ENCODE measurements at places on chromosomes 7 and 10.

DNA sequence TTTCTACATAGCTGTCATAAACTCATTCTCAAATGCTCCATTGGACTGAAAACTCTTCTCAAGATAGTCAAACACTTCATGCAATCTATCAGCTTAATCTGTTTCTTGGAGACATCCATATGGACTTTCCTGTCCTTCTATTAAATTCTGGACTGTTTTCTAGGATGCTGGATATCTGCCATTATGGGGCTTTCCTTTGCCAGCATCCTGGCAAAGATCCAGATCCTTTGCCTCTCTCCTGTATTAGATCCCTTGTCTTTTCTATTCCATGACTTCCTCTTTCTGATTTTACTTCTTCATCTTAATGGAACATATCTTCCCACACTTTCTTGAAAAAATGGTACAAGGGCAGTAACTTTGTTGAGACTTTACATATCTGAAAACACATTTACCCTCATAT lies 35.9 kb upstream of the SKAP2 start:
- no peak overlapping the region for H3K27ac ChIP-seq
- H3K36me3 ChIP-seq: no peaks in the 10 kb centered on the region
- DNase-seq: no peak
- H3K4me1 ChIP-seq: no peaks in the 10 kb centered on the region
- H3K27me3 ChIP-seq: peaks cover 29% of the 10 kb centered on the region
- H3K4me3 ChIP-seq: no peak overlapping the region

DNA sequence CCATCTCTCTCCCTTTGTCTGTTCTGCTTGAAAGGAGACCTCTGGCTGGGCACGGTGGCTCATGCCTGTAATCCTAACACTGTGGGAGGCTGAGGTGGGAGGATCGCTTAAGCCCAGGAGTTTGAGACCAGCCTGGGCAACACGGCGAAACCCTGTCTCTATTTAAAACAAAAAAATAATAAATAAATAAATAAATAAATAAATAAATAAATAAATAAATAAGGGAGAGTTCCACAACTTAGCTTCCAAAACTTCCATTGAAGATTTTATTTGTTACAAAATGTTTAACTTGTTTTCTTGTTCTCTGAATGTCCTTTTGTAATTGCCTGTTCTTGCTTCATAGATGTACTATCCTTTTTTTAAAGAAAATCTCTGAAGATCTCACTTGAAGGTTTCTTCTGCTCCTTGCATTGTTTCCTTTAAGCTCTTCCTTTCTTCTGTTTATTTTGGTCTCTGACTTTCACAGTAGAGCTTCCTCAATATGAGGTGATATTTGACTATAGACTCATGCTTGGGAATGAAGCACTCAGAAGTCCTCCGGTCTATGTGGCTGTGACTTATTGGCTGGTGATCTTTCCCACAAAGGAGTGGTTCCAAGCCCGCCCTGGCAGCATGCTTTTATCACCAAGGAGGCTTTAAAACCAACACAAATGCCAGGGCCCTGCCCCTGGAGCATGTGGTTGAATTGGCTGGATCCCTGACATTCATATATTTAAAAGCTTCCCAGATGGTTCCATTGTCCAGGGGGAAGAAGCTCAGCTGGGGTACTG lies 18.1 kb upstream of the NPTX2 start:
- H3K4me1 ChIP-seq: no peaks in the 10 kb centered on the region
- DNase-seq: no peak
- H3K27ac ChIP-seq: no peak overlapping the region
- no peaks in the 10 kb centered on the region for H3K36me3 ChIP-seq
- no peak overlapping the region for H3K4me3 ChIP-seq

DNA sequence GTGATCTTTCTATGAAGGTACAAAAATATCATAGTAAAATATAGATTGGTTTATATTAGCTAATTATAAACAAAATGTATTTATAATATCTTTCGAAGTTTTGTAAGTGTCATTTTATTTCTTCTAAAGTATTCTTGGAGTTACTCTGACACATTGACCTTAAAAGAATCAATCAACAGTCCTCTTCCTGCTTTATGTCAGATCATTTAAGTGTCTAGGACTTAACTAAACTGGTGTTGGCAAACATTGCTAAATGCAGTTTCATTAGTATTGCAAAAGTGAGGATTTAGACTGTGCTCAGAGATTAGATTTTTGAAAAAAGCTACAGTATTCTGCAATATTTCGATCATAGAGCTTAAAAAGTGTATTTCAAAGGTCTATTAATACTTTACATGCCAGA lies 10.3 kb downstream of the GLCCI1 start:
- peaks cover 52% of the 10 kb centered on the region for H3K4me1 ChIP-seq
- no peak overlapping the region for H3K4me3 ChIP-seq
- H3K36me3 ChIP-seq: peaks cover 6% of the 10 kb centered on the region
- no peak for DNase-seq
- H3K27ac ChIP-seq: no peak overlapping the region

GRCh38 chr7:47576031-47576865 lies 5.7 kb downstream of the TNS3 start:
- H3K4me1 ChIP-seq: peaks cover 2% of the 10 kb centered on the region
- DNase-seq: no peak
- no peaks in the 10 kb centered on the region for H3K36me3 ChIP-seq
- H3K4me3 ChIP-seq: no peak overlapping the region
- peaks cover 20% of the 10 kb centered on the region for H3K27me3 ChIP-seq
- no peak overlapping the region for H3K27ac ChIP-seq

GRCh38 chr10:13882119-13882711 lies 295.4 kb downstream of the PRPF18 start:
- H3K27ac ChIP-seq: no peak overlapping the region
- no peaks in the 10 kb centered on the region for H3K36me3 ChIP-seq
- H3K4me1 ChIP-seq: peaks cover 6% of the 10 kb centered on the region

- no peak overlapping the region for H3K27ac ChIP-seq
- H3K36me3 ChIP-seq: peaks cover 2% of the 10 kb centered on the region
- no peak overlapping the region for H3K4me3 ChIP-seq
These were observed 761 bp downstream of the PTF1A start for GRCh38 chr10:23192712-23193434.

- no peak for DNase-seq
- no peak overlapping the region for H3K27ac ChIP-seq
- H3K4me1 ChIP-seq: no peaks in the 10 kb centered on the region
- no peak overlapping the region for H3K4me3 ChIP-seq
- no peaks in the 10 kb centered on the region for H3K27me3 ChIP-seq
These were observed 34.4 kb downstream of the PLEKHA8 start for GRCh38 chr7:30062587-30062986.

GRCh38 chr7:84149573-84149972 lies 45.0 kb downstream of the SEMA3A start:
- no peak overlapping the region for H3K4me3 ChIP-seq
- no peaks in the 10 kb centered on the region for H3K4me1 ChIP-seq
- H3K27me3 ChIP-seq: no peaks in the 10 kb centered on the region

DNA sequence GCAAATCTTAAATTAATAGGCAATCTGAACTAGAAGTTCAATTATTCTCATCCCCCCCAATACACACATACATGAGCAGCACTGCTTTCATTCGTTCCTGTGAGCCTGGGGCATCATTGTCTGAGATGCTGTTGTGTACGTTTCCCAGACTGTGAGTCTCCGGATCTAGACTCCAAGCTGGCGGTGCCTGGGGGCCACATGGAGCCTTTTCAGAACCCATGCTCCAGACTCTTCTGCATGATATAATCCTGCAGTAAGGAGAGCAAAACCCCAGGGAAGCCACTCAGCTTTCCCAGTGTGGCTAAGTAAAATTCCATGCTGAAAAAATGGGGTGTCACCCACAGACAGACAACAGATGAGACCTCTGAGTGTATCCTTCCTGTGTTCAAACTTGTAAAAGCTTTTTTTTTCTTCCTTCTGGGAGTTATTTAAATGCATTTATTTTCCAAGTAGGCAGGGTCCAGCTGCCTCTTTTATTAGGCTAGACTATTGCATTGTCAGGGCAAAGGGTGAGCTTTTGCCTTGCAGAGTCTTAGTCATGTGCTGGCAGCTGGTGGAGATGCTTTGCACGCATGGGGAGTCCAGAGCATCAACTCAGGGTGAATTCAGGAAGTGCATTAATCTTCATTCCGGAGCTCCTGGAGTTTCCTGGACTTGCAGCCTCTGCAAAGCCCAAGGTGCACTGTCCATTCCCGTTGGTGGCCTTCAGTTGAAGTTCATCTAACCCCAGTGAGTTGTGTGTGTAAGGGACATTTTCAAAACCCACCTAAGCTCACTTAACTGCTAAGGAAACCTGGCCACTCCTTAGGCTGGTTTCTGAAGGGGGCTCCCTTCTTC lies 185.7 kb upstream of the ADO start:
- peaks cover 18% of the 10 kb centered on the region for H3K27me3 ChIP-seq
- no peak overlapping the region for H3K4me3 ChIP-seq
- peaks cover 14% of the 10 kb centered on the region for H3K4me1 ChIP-seq

DNA sequence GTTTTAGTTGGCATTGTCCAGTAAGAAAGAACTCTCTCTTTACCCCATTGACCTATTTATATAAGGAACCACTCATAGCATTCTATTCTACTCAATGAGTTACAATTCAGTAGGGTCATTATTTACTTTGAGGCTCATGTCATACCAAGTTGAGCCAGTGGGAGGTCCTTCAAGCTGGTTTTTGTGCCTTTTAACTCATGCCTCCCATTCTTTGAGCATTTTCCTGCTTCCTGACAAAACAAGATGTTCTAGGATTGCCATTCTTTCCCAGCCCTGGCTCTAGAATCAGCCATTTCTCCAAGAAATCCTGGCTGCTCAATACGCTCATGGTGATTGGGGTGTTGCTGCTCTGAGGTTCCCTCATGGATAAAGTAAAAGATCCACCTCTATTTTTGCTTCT lies 250.1 kb downstream of the ABCA13 start:
- H3K36me3 ChIP-seq: no peaks in the 10 kb centered on the region
- DNase-seq: no peak
- H3K4me1 ChIP-seq: no peaks in the 10 kb centered on the region
- no peaks in the 10 kb centered on the region for H3K27me3 ChIP-seq

- H3K4me3 ChIP-seq: no peak overlapping the region
- DNase-seq: no peak
- H3K4me1 ChIP-seq: peaks cover 7% of the 10 kb centered on the region
- no peak overlapping the region for H3K27ac ChIP-seq
These were observed 155.4 kb downstream of the BTAF1 start for GRCh38 chr10:92079003-92079402.

DNA sequence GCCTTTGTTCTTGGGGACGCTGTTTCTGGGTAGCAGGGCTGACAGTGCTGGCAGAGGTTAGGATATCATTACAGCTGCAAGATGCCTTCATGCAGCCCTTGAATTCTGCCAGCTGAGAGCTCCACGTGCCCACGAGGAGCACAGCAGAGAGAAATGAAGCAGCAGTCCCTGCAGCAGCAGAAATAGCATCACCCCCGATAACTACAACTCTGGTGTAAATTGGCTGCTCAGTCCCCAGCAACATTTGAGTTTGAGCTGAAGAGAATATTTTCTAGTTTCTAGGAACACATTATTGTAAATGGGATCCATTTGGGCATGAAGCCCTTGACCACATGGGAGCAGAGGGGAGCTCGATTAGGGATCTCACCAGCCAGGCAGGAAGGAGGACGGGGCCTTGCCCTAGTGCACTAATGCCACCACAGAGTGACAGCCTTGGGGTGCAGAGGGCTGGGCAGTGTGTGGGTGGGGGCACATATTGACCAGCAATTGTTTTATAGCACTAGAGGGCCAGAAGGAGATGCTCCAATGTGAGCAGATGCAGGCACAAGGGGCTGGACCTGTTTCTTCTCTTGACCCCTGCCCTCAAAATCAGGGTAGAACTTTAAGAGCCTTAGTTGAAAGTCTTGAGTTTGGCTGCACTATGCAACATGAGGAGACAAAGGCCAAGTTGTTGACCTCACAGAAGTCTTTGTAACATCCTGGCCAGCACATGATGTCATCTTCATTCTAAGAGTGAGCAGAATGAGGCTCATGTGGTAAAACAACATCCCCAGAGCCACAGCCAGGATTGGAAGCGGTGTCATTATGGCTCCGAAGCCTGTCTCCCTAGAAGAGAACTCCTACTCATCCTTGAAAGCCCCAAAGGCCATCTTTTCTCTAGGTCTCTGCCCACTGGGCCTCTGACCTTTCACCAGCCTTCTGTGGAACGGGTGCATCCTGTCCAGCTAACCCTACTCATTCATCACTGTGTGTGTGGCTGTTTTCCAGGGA lies 52.6 kb downstream of the ADCY1 start:
- no peaks in the 10 kb centered on the region for H3K4me1 ChIP-seq
- H3K27me3 ChIP-seq: peaks cover 10% of the 10 kb centered on the region
- no peak overlapping the region for H3K4me3 ChIP-seq

DNA sequence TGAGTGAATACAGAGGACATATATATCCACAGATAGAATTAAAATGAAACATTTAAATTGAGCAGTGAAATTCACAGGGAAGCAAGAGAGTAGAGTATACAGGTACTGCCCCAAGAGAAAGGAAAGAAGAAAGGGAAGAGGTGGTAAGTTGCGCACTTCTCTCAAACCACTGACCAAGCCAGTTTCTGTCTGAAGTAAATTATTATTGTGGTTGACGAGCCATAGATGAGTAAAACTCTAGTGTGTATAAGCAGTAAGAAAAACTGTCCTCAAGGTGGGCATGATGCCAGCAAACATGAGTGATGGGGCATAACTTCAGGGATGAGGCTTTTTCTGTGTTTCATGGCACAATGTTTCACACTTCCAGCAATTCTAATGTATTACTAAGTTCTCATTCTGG lies 4.4 kb upstream of the BET1 start:
- H3K36me3 ChIP-seq: no peaks in the 10 kb centered on the region
- H3K4me1 ChIP-seq: peaks cover 10% of the 10 kb centered on the region

- peaks cover 29% of the 10 kb centered on the region for H3K27me3 ChIP-seq
- DNase-seq: no peak
These were observed 34.7 kb upstream of the FOXI2 start for GRCh38 chr10:127702271-127702670.

- H3K27ac ChIP-seq: peak overlapping the region; percentile 99
- peak overlapping the region; percentile 99 for H3K4me3 ChIP-seq
- peaks cover 33% of the 10 kb centered on the region for H3K4me1 ChIP-seq
- peak; percentile 36 for DNase-seq
- no peaks in the 10 kb centered on the region for H3K27me3 ChIP-seq
These were observed 637 bp downstream of the SAMD8 start for GRCh38 chr10:75111907-75112679.

GRCh38 chr10:88181902-88182600 lies 318.6 kb downstream of the PTEN start:
- no peak overlapping the region for H3K4me3 ChIP-seq
- H3K27me3 ChIP-seq: no peaks in the 10 kb centered on the region
- no peak for DNase-seq
- H3K36me3 ChIP-seq: no peaks in the 10 kb centered on the region
- H3K27ac ChIP-seq: no peak overlapping the region

DNA sequence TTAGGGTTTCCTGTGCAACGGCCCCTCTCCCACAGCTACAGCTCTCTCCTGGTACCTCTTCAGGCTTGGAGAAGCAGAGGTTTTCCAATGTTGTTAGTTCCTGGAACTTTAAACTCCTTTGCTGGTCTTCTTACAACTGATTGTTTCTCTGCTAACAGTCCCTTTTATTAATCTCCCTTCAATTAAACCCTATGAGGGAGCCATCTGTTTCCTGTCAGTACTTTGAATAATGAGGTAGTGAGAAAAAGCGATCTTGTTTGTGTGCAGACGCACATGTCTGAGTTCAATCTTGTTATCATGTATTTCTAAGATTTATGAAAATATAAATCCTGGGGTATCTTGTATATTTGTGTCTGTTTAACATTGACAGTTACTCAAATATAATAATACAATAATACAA lies 102.4 kb downstream of the MDFIC start:
- H3K36me3 ChIP-seq: no peaks in the 10 kb centered on the region
- no peak for DNase-seq
- no peaks in the 10 kb centered on the region for H3K27me3 ChIP-seq

GRCh38 chr10:25683344-25683743 lies 250.7 kb upstream of the MYO3A start:
- no peak for DNase-seq
- H3K4me1 ChIP-seq: no peaks in the 10 kb centered on the region
